ENCODE measurements at places on chromosomes 4 and X. TPM values are rescaled to one million over a fixed set of nuclear protein-coding genes. Genes with fewer than 3 reads are reported as not detected.

DNA sequence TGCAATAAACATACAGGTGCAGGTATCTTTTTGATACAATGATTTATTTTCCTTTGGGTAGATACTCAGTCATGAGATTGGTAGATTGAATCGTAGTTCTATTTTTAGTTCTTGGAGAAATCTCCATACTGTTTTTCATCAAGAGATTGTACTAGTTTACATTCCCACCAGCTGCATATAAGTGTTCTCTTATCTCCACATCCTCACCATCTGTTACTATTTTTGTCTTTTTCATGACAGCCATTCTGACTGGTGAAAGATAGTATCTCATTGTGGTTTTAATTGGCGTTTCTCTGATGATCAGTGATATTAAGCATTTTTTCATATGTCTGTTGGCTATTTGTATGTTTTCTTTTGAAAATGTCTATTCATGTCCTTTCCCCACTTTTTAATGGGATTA lies 202.2 kb downstream of the RAPGEF2 start:
- no peak overlapping the region for H3K4me3 ChIP-seq
- no peak overlapping the region for H3K27ac ChIP-seq
- H3K4me1 ChIP-seq, result no peaks in the 10 kb centered on the region

DNA sequence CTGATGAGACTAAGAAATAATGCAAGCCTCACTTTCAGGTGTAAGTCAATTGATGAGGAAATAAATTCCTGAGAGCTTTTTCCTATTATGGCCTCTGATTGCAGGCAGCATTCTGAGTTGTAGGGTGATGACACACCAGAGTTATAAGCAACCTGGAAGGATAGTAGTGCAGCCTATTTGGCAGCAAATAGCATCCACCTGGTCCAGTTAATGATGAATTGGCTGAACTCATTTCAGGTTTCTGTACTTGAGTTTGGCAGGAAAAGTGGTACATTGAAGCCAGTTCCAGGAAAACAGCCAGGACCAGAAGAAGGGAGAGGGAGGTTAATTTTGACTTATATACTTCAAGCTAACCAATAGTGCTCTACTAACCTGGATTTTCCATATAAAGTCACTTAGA lies 316.8 kb downstream of the NAF1 start:
- no peak overlapping the region for H3K27ac ChIP-seq
- no peaks in the 10 kb centered on the region for H3K36me3 ChIP-seq
- H3K27me3 ChIP-seq, result no peaks in the 10 kb centered on the region
- no peak for DNase-seq

DNA sequence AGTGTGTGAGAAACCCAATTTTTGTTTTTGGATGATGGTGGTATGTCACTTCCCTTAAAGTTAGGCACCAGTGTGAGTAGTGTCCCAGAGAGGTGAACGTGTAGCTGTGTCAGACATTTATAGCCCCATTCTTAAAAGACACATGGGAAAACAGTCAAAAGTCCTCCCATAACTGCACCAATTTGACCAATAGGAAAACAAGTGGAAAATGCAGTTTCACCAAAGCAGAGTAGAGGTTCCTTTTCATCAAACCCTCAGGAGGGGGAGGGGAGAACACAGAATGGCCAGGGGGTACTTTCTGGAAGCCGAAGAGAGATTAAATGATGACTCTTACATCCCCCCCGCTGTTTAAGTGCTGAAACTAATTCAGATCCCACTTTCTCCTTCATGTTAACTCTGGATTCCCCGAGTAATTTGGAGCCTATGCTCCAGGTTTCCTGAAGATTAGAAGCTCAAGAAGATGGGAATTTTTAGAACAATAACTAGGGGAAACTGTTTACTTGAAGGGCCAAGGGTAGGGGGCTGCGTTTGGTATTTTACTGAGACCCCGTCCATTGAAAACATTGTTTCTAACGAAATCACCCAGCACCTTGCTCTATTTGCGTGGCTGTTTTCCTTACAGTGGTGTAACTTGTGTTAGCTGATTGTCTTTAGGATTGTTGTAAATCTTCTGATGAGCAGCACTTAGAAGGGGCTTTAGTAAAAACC lies 2.1 kb upstream of the LEF1 start:
- H3K27ac ChIP-seq, result no peak overlapping the region
- DNase-seq, result no peak
- H3K4me1 ChIP-seq, result peaks cover 28% of the 10 kb centered on the region
- H3K36me3 ChIP-seq, result no peaks in the 10 kb centered on the region

- H3K4me3 ChIP-seq, result no peak within 1 kb of the TSS
- DNase-seq, result no peak
- H3K27me3 ChIP-seq, result no peaks in the 10 kb centered on the region
- H3K27ac ChIP-seq, result no peak within 1 kb of the TSS
Measured at GRCh38 chrX:49264460-49264859, at the start of gene FOXP3. TSS of gene FOXP3 (minus strand) at chrX:49264710. CDS start at chrX:49258505, 6,205 bp downstream.

DNA sequence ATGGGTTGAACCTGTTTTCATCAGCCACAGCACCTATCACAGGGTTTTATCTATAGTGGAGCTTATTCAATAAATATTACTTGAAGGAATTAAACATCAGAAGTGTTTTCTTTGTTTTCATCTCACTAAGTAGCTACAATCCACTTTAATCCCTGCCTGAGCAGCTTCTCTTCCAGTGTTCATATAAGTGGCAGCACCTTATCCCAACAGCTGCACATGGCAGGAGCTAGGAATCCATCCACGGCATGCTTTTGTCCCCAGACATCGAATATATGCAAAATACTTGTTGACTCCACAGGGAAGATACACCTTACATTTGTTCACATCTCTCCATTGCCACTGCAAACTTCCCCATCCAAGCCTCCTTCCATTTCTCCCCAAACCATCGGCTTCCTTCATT lies 549.8 kb upstream of the FAM241A start:
- no peaks in the 10 kb centered on the region for H3K4me1 ChIP-seq
- H3K36me3 ChIP-seq, result no peaks in the 10 kb centered on the region
- H3K4me3 ChIP-seq, result no peak overlapping the region
- DNase-seq, result no peak
- H3K27ac ChIP-seq, result no peak overlapping the region
- no peaks in the 10 kb centered on the region for H3K27me3 ChIP-seq

DNA sequence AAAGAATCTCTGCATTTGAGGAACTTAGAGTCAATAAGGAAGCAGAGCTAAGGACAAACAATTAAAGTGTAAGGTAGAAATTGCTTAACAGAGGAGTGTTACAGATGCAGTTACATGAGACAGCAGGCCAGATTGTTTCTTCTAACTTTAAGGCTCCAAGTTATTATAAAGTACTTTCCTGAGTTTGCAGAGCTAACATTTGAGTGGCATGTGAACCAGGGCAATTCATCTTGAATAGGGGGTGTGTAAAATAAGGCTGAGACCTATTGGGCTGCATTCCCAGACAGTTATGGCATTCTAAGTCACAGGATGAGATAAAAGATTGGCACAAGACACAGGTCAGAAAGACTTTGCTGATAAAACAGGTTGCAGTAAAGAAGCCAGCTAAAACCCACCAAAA lies 7.6 kb upstream of the LNX1 start:
- no peak overlapping the region for H3K4me3 ChIP-seq
- H3K27me3 ChIP-seq, result no peaks in the 10 kb centered on the region
- no peaks in the 10 kb centered on the region for H3K36me3 ChIP-seq
- DNase-seq, result no peak
- H3K4me1 ChIP-seq, result no peaks in the 10 kb centered on the region
- no peak overlapping the region for H3K27ac ChIP-seq

The LEF1 gene
- total RNA-seq, result 6.4 TPM

The RAB9B gene
- total RNA-seq, result 0.51 TPM

The DGAT2L6 gene
- total RNA-seq, result not detected

The NHS gene
- total RNA-seq, result 0.14 TPM

The DAPP1 gene
- 1.1 TPM for total RNA-seq

The ETDA gene
- not detected for total RNA-seq

GRCh38 chr4:993111-994029 lies at the start of gene SLC26A1:
TSS of gene SLC26A1 (minus strand) at chr4:993404. CDS start at chr4:991703, 1,701 bp downstream.
- H3K36me3 ChIP-seq, result peaks cover 4% of the 10 kb centered on the region
- peak; percentile 58 for DNase-seq
- peak within 1 kb of the TSS; percentile 77 for H3K4me3 ChIP-seq
- peak within 1 kb of the TSS; percentile 92 for H3K27ac ChIP-seq
- no peaks in the 10 kb centered on the region for H3K27me3 ChIP-seq

GRCh38 chr4:120777459-120777858 lies 145.1 kb downstream of the PRDM5 start:
- H3K27ac ChIP-seq, result no peak overlapping the region
- no peaks in the 10 kb centered on the region for H3K4me1 ChIP-seq
- H3K4me3 ChIP-seq, result no peak overlapping the region
- no peaks in the 10 kb centered on the region for H3K36me3 ChIP-seq
- DNase-seq, result no peak
- H3K27me3 ChIP-seq, result no peaks in the 10 kb centered on the region

DNA sequence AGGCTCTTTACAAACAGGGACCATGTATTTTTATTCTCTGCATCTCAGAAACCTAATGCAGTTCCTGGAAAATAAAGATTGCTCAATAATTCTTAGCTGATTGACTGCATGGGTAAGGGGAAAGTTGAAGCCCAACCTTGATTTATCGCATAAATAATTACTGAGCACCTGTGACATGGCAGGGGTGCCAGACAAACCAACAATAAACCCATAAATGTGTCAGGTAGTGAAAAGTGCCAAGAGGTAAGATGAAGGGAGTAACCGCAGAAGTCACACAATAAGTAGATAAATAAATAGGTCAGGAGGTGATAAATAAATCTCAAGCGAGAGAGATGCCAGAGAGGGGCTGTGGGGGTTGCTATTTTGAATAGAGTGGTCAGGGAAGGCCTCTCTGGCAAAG lies 20.1 kb upstream of the AP1S2 start:
- no peak for DNase-seq
- H3K36me3 ChIP-seq, result no peaks in the 10 kb centered on the region
- no peaks in the 10 kb centered on the region for H3K4me1 ChIP-seq
- no peak overlapping the region for H3K27ac ChIP-seq
- H3K27me3 ChIP-seq, result peaks cover 8% of the 10 kb centered on the region
- H3K4me3 ChIP-seq, result no peak overlapping the region

- H3K27me3 ChIP-seq, result no peaks in the 10 kb centered on the region
- no peak for DNase-seq
- H3K4me1 ChIP-seq, result no peaks in the 10 kb centered on the region
- no peak overlapping the region for H3K27ac ChIP-seq
Measured at GRCh38 chrX:6667048-6667768, 132.3 kb upstream of the VCX3A start.

The KIAA1210 gene
- total RNA-seq, result not detected

DNA sequence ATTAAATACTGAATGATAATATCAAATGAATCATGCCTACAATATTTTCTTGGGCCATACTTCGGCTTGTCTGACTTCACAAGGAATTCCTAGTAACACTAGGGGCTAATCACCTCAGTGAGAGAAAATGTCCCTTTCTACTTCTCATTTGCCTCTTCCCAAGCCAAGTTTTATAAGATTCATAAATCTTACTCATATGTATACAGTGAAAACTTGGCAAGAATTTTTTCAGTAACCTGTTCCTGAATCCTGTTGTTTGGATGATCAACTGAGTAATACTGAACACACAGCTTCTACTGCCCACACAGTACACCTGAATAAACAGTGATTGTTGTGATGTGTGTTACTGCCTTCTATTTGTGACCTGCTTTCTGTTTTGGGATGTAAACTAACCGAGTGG lies 16.5 kb downstream of the TMPRSS11E start:
- H3K4me3 ChIP-seq, result no peak overlapping the region
- no peaks in the 10 kb centered on the region for H3K4me1 ChIP-seq
- H3K27me3 ChIP-seq, result no peaks in the 10 kb centered on the region
- no peaks in the 10 kb centered on the region for H3K36me3 ChIP-seq
- no peak overlapping the region for H3K27ac ChIP-seq
- DNase-seq, result no peak

DNA sequence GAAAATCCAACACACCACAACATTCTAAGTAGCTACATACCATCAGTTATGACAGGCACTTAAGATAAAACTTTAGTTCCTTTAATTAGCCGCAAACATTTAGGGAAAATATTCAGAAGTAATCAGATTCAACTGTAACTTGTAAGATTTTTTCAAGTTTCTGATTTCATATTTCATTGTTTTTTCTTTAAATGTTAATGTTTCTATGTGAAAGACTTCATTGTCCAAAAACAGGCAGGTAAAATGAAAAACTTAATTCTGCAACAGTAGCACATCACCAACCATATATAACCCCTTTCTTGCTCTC lies 11.6 kb upstream of the ODAM start:
- no peaks in the 10 kb centered on the region for H3K4me1 ChIP-seq
- no peak overlapping the region for H3K4me3 ChIP-seq
- H3K27me3 ChIP-seq, result no peaks in the 10 kb centered on the region
